Tibial nerve (tissue), 4 donors: ENCODE measurements at places on chromosomes 2 and 18. TPM values are rescaled to one million over a fixed set of nuclear protein-coding genes. Genes with fewer than 3 reads are reported as not detected.

The IL1A gene
- total RNA-seq = not detected

The HOXD13 gene
- total RNA-seq = not detected

The NUP35 gene
- total RNA-seq = 8.7 TPM

The SERPINB3 gene
- total RNA-seq = not detected

The OSR1 gene
- 8.5 TPM for total RNA-seq

DNA sequence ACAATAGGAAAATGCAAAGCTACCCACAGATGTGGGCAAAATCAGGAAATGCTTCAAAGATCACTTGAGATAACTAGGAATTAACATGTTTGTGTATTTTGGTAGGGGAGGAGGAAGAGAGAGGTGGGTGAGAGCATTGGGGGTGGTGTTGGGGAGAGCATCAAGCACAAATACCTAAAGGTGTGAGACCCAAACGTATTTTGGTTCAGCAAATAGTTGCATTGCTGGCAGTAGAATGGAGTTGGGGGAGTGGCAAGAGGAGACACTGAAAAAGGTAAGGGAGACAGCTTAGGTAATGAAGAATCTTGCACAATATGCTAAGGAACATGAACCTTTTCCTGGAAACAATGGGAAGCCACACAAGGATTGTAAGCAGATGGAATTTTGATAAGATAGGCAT lies 1.5 kb upstream of the PELI1 start:
- H3K27ac ChIP-seq = no peak overlapping the region
- peaks cover 9% of the 10 kb centered on the region for H3K4me1 ChIP-seq
- no peaks in the 10 kb centered on the region for H3K27me3 ChIP-seq
- H3K4me3 ChIP-seq = no peak overlapping the region

DNA sequence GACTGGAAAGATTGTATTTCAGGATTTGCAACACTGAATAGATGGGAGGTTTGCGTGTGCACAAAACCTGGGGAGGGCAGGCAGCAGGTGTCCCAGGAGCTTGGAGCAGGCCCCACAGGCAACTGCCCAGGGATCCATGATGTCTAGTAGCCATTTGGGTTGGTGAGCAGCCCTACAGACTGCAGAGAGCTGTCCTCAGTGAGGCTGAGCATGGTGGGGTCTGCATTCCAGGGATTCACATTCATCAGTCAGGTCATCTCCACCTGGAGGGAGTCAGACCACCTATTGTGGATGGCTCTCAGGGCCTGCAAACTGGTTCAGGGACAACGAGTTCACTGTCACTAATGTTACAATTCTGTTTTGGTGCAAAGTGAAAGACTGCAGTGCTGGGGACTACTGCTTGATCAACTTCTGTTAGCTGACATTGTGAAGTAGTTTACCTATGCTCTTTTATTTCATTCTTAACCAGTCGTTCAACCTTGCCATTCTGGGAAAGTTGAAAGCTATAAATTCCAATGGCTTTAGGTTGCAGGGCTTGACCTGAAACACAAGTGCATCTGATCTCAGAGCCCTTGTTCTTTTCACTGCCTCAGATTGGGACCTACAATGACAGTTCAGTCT lies 222.6 kb downstream of the ZNF407 start:
- H3K4me3 ChIP-seq = no peak overlapping the region
- H3K36me3 ChIP-seq = peaks cover 4% of the 10 kb centered on the region
- DNase-seq = no peak

GRCh38 chr2:179614121-179614520 lies 247.3 kb downstream of the ZNF385B start:
- DNase-seq = no peak
- H3K36me3 ChIP-seq = no peaks in the 10 kb centered on the region
- H3K27ac ChIP-seq = no peak overlapping the region

DNA sequence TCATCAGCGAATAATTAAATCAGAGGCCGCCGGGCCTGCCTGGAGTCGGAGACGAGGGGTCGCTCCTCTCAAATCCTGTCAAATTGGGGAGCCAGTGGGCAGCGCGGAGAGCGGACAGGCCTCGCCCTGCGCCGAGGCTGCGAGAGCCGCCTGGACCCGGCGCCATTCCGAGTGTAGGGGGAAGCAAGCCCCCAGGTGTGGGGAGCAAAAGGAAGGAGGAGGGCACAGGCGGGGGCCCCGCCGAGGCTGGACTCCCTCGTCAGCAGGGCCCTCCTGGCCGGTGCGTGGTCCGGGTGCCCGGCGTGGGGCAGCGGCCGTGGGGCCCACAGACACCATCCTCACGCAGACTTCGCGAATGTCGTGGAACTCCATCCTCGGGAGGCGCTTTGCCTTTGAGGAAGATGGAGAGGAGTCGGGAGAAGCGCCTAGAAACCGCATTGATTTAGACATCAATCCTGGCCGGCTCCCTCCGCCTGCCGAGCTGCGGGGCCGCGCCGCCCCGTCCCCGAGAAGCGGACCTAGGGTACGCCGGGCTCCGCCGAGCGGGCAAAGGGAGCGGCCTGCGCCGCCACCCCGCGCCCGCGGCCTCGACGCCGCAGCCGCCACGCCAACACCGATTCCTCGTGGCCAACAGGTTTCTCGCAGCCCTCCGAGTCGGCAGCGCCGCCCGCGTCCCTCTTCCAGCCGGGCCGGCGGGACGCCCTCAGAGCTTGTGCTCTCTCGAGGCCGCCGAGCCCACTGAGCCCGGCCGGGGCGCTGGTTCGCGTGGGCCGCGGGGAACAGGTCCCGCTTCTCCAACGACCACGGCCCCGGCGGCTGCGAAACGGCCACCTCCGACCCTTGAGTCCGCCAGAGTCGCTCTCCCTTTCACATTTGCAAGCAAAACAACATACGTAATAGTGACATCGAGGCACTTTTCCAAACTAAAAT lies 6.7 kb upstream of the ONECUT2 start:
- H3K4me1 ChIP-seq = peaks cover 33% of the 10 kb centered on the region
- H3K27me3 ChIP-seq = peaks cover 91% of the 10 kb centered on the region
- H3K27ac ChIP-seq = no peak overlapping the region
- peaks cover 5% of the 10 kb centered on the region for H3K36me3 ChIP-seq
- DNase-seq = no peak

GRCh38 chr2:62460175-62460574 lies 45.8 kb downstream of the TMEM17 start:
- H3K4me1 ChIP-seq = no peaks in the 10 kb centered on the region
- no peak overlapping the region for H3K27ac ChIP-seq
- no peaks in the 10 kb centered on the region for H3K36me3 ChIP-seq
- no peaks in the 10 kb centered on the region for H3K27me3 ChIP-seq
- H3K4me3 ChIP-seq = no peak overlapping the region

DNA sequence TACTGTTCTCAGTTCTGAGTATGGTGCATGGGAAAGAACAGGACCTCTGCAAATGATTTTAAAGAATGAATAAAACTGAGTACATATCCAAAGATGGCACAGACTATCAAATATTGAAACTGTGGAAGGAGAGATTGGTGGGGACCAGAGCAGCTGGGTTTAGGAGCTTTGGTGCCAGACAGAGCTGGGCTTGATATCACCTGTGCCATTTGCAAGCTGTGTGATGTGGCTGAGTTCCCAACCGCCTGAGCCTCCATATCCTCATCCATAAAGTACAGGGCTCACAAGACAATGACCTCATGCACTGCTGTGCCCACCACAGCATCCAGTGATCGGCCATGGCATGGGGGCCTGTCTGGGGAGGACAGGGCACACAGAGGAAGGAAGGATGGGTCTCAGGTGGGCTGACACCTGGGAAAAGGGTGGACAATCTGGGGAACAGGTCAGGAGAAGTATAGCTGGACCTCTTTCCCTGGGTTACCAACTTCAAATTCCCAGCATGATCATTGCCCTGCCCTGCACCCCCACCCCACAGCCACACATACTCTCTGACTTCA lies 83.9 kb upstream of the RAB6C start:
- no peaks in the 10 kb centered on the region for H3K4me1 ChIP-seq
- DNase-seq = no peak
- no peak overlapping the region for H3K4me3 ChIP-seq
- no peaks in the 10 kb centered on the region for H3K36me3 ChIP-seq

DNA sequence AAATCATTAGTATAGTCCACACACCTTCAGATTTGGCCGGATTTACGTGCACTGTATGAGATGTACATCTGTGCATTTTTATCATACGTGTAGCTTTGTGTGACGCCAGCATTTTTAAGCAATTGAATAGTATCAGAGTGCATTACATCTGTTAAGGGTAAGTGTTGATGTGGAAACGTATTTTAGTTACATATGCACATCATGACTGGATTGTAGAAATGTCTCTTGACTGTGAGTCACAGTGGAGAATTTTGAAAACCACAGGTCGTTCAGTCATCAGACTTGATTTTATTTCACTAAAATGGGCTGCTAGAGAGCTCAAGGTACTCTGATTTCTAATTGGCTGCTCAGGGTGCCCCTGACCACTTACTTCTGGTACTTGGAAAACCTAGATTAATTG lies 5.4 kb upstream of the GPBAR1 start:
- H3K27me3 ChIP-seq = no peaks in the 10 kb centered on the region
- peaks cover 18% of the 10 kb centered on the region for H3K4me1 ChIP-seq
- no peak overlapping the region for H3K27ac ChIP-seq
- no peak for DNase-seq

DNA sequence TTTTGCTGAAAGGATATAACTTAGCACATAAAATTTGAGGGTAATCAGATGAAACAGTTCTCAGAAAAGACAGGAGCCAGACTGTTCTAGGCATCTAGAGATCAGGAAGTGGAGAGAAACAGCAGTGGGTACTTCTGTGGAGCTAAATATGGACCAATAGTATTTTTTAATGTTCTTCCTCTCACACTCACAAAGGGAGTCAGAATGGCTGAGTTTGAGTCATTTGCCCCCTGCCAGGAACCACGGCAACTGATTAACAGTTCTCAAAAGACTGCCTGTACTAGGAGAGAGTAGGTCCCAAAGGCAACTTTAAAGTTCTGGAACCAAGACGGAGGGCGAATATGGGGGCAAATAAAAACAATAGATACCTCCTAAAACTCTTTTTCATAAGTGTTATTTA lies 107.5 kb downstream of the GULP1 start:
- H3K4me3 ChIP-seq = no peak overlapping the region
- no peaks in the 10 kb centered on the region for H3K36me3 ChIP-seq
- no peaks in the 10 kb centered on the region for H3K4me1 ChIP-seq
- DNase-seq = no peak

GRCh38 chr2:8607606-8608005 lies 74.2 kb upstream of the ID2 start:
- H3K27ac ChIP-seq = no peak overlapping the region
- no peak overlapping the region for H3K4me3 ChIP-seq
- DNase-seq = no peak

GRCh38 chr2:6750411-6751158 lies 115.1 kb downstream of the CMPK2 start:
- H3K4me3 ChIP-seq = no peak overlapping the region
- DNase-seq = no peak
- no peaks in the 10 kb centered on the region for H3K27me3 ChIP-seq
- H3K27ac ChIP-seq = no peak overlapping the region

- no peaks in the 10 kb centered on the region for H3K4me1 ChIP-seq
- H3K4me3 ChIP-seq = no peak overlapping the region
- no peak for DNase-seq
- H3K36me3 ChIP-seq = no peaks in the 10 kb centered on the region
Observed at GRCh38 chr2:182606728-182607681, 109.1 kb upstream of the DNAJC10 start.

- no peak for DNase-seq
- no peaks in the 10 kb centered on the region for H3K27me3 ChIP-seq
- no peaks in the 10 kb centered on the region for H3K4me1 ChIP-seq
- H3K4me3 ChIP-seq = no peak overlapping the region
- H3K27ac ChIP-seq = no peak overlapping the region
Observed at GRCh38 chr2:69946351-69947324, 14.8 kb downstream of the ASPRV1 start.

DNA sequence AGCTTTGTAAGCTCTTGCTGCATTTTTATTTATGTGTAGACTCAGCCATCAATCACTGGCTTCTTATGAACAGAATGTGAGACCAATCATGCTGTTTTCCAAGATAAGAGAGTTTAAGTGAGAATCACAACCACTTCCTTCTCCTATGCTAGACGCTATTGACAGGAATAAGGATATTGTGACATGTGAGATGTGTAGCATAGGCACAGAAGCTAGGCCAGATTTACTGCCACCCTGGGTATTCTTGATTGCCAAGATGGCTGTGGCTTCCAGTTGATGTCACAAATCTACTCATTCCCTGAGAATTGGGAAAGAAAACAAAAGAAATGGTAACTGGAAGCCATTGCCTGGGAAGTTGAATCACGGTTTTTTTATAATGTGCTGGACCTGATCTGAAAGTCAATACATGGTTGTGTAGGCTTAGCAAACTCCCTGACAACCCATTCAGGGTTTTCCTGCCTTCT lies 49.9 kb downstream of the RAB27B start:
- no peak overlapping the region for H3K27ac ChIP-seq
- no peaks in the 10 kb centered on the region for H3K36me3 ChIP-seq
- H3K4me3 ChIP-seq = no peak overlapping the region
- no peak for DNase-seq
- H3K4me1 ChIP-seq = no peaks in the 10 kb centered on the region
- no peaks in the 10 kb centered on the region for H3K27me3 ChIP-seq

DNA sequence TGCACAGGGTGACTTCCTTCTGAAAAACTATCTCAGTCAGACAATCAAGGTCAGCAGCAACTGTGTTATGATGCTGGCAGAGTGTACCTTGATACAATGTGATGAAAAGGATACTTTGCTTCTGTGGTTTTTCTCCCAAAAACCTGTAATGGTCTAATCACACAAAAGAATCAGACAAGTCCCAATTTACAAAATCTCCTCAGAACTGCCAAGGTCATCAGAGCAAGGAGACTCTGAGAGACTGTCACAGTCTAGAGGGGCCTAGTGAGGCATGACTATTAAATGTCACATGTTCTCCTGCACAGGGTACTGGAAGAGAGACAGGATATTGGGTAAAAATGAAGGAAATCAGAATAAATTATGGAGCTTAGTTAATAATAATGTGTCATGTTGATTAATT lies 185.4 kb downstream of the ST6GAL2 start:
- H3K27ac ChIP-seq = no peak overlapping the region
- no peaks in the 10 kb centered on the region for H3K36me3 ChIP-seq
- H3K4me3 ChIP-seq = no peak overlapping the region
- H3K4me1 ChIP-seq = no peaks in the 10 kb centered on the region

DNA sequence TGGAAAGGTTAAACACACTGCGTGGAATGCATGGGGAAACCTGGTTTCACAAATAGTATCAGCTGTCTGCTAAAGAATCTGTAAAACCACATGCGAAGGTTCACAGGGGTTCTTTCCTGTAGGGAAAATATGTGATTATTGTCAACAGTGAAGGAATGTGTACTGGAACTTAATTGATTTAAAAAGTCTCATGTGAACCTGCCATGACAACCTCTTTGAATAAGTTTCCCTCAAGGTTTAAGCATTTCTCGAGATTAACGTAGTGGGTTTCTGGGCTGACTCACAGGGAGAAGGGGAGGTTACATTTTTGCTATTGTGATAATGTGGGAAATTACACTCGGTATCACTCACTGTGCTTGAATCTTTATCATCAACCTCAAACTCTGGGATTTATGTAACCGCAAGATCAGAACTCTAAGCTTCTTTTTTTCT lies 28.2 kb upstream of the IL1R1 start:
- no peak overlapping the region for H3K27ac ChIP-seq
- H3K36me3 ChIP-seq = no peaks in the 10 kb centered on the region
- H3K4me3 ChIP-seq = no peak overlapping the region
- H3K4me1 ChIP-seq = no peaks in the 10 kb centered on the region
- H3K27me3 ChIP-seq = no peaks in the 10 kb centered on the region
- DNase-seq = no peak

- no peaks in the 10 kb centered on the region for H3K4me1 ChIP-seq
- no peaks in the 10 kb centered on the region for H3K36me3 ChIP-seq
- no peak overlapping the region for H3K27ac ChIP-seq
- no peak overlapping the region for H3K4me3 ChIP-seq
- H3K27me3 ChIP-seq = no peaks in the 10 kb centered on the region
Observed at GRCh38 chr18:515838-516237, 15.3 kb upstream of the COLEC12 start.

- no peak for DNase-seq
- H3K4me1 ChIP-seq = no peaks in the 10 kb centered on the region
- no peaks in the 10 kb centered on the region for H3K36me3 ChIP-seq
- no peaks in the 10 kb centered on the region for H3K27me3 ChIP-seq
- H3K27ac ChIP-seq = no peak overlapping the region
Observed at GRCh38 chr2:81645745-81646301, 1341.3 kb upstream of the LRRTM1 start.
